Tibial artery (tissue), 4 donors: ENCODE measurements at places on chromosomes 5 and 9.

DNA sequence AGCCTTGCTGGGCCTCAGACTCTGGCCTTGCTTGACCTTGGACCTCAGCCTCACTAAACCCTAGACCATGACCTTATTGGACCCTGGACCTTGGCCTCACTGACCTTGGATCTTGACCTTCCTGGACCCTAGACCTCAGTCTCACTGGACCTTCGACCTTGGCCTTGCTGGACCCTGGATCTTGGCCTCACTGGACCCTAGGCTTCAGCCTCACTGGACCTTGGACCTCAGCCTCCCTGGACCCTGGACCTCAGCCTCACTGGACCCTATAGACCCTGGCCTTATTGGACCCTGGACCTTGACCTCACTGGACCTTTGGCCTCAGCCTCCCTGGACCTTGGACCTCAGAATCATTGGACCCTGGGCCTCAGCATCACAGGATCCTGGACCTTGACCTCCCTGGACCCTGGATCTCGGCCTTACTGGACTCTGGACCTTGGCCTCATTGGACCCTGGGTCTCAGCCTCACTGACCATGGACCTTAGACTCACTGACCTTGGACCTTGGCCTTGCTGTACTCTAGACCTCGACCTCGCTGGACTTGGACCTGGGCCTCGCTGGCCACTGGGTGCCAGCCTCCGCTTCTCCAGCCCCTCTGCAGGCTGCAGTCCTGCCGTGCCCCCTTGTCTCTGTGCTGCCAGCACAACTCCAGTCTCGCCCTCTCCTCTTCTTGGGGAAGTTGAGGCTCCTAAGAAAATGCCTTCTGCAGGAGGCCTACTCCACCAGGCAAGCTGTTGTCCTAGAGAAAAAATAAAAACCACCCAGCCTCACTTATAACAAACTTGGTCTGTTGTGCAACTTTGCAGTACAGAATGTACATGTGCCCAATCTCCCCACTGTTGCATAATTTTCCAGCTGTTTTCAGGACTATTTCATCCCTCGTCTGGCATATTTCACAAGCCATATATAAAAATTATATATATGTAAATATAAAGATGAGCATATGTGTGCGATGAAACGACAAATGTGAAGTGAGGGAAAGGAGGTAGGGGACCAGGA is 11.0 kb upstream of the ADAMTS2 start:
- DNase-seq = no peak

DNA sequence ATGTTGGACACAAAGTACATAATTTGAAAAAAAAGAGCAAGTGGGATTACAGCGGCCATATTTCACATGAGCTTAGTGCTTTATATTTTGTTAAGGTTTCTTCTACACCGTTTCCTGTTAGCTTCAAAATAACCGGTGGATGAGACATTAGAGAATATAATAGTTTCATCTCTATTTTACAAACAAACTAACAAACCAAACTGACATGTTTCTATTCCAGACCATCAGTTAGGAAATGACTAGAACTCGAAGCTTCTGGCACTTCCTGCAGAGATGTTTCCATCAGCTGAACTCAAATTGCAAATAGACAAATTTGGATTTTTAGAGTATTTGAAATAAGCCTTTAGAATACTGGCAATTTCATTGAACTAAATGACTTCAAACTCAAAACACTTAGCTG is 86.5 kb downstream of the MTRR start:
- no peak for DNase-seq

- DNase-seq = no peak
Observed at GRCh38 chr5:40221796-40222195, 457.9 kb upstream of the PTGER4 start.

- DNase-seq = no peak
Observed at GRCh38 chr9:92179286-92180001, 64.2 kb upstream of the SPTLC1 start.

- DNase-seq = no peak
Observed at GRCh38 chr5:56669534-56670483, 145.5 kb upstream of the MAP3K1 start.

GRCh38 chr5:162190-162564 is 29.1 kb upstream of the LRRC14B start:
- peak; percentile 61 for DNase-seq

GRCh38 chr5:6340100-6340499 is 38.2 kb downstream of the MED10 start:
- DNase-seq = no peak

DNA sequence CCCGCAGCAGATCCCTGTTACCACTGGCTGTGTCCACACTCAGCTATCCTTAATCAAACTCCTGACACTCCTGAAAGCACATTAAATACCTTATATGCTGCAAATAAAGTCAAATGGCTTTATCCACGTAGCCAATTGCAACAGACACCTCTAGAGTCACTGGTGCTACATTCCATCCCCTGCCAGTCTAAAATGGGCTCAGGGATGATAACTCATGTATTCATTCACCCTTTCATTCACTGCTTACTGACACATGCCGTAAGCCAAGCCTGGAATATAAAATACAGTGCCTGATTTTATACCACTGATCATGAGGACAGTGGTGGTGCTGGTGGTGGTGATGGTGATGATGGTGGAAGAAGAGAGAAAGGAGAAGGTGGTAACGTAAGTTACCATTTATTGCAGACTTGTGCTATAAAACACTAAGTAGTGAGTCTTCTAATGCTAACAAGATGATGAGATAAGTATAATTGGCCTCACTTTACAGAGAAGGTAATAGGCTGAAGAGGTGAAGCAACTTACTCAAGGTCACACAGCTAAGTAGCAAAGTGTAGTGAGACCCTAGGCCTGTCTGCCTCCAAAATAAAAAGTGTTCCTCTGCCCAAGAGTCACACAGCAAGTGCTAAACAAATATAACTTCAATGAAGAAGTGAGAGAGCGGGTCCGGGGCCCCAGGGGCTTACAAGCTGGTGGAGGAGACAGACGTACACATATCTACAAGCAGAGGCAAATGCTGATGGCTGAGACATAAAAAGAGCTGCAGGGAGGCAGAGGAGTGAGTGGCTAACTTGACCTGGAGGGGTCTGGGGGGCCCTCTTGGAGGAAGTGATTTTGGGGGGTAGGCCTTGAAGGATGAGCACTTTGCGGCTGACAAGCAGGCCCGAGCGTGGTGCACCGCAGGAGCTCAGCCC is 1.2 kb downstream of the TTLL11 start:
- peak; percentile 7 for DNase-seq

DNA sequence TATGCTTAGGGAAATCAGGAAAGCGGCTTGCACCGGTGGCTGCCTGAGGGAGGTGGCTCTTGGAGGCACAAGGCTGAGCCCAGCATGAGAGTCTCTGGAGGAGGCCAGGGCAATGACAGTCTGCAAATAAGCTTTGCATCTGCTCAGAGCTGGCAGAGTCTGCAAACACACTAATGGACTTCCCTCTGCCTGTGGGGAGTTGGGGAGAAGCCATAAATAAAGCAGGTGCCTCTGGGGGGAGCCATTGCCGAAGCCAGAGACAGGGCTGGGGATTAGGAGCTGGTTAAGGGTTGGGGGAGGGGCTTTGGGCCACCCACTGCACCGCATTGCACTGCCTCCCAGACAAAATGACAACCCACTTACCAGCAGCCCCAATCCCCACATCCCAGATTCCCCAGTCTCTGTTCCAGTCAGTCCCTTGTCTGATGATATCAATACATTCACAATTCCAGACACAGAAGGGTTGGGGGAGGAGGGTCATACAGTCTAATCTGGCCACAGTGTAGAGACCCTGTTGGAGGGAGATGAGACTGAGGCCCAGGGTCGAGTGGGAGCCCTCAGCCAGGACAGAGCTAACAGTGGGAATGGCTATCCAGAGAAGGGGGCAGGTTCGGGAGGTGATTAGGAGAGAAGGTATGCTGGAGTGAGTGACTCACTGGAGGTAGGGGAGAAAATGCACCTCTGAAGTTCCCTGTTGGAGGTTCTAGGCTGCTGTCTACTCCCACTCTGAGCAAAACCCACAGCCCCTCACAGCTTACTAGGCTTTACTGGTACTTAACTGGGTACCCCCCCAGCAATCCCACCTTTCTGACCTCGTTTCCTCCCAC is 53.7 kb downstream of the PAX5 start:
- no peak for DNase-seq

- no peak for DNase-seq
Observed at GRCh38 chr9:2640570-2640969, 19.0 kb downstream of the VLDLR start.

- DNase-seq = no peak
Observed at GRCh38 chr5:167415779-167416746, 875.4 kb upstream of the WWC1 start.

- DNase-seq = no peak
Observed at GRCh38 chr9:114206221-114206789, 51.0 kb downstream of the COL27A1 start.

GRCh38 chr5:100762108-100762507 is 141.0 kb downstream of the ST8SIA4 start:
- DNase-seq = no peak

DNA sequence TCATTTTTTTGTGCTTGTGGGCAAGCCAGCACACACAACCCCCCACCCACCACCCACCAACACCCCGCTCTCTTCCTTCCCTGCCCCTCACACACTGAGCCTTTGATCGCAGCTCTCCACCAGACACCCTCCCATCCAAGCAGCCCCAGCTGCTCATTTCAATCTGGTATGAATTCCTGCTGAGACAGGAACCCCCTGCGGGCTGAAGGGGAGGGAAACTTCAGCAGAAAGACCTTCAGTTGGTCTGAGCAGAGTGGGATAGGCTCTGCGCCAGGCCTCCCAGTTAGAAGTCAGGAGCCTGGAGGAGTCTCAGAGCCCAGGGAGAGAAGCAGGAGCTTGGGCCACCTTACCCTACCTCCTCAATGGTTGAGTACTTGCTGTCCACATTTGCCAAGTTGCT is 7.2 kb downstream of the PCDHGC5 start:
- no peak for DNase-seq

DNA sequence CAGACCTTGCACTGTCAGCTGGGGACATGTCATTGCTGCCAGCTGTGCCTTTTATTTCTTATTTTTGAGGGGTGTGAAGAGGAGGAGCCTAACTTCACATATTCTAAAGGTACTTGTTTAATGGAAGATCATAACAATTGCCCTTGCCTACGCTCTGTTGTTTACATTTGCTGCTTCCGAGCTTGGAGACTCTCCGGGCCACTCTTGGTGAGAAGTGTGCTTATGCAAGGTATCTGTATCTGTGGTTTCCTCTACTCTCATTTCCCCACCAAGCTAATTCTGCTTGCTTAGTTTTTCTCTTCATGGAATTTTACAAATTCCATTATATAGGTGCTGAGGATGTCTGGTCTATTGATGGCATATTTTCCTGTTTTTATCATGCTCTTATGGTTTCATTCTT is 105.3 kb downstream of the RASGRF2 start:
- DNase-seq = no peak

DNA sequence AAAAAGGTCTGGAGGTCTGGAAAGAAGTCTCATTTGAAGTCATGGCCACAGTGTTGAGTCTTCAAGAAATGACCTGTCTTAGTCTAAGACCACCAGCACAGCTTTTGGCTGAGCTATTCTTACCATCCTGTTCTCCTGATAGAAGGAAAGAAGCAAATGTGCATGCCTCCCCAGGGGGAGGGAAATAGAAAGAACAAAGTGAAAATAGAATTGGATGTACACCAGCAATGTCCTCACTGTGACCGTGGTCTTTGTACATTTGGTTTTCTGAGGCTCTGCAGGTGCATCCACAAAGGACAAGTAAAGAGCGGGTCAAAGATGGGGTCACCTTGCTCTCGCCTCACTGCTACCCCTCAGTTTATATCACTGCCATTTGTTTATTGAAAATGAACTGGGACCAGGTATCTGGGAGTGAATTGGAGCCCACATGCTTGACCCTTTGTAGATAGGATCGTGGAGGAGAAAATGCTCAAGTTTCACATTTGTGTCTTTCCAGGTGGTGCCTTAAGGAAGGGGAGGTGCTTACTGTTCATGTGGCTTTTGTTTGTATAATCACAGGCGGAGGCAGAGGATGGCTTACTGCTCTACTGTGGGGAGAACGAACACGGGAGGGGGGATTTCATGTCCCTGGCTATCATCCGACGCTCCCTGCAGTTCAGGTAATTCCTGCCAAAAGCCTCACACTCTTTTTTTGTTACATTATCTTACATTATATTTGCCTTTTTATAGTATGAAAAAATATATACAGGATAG is 147.8 kb downstream of the LIFR start:
- no peak for DNase-seq
